Hippocampal formation (tissue), 2 donors: ENCODE measurements at places on chromosomes 7 and 10.

DNA sequence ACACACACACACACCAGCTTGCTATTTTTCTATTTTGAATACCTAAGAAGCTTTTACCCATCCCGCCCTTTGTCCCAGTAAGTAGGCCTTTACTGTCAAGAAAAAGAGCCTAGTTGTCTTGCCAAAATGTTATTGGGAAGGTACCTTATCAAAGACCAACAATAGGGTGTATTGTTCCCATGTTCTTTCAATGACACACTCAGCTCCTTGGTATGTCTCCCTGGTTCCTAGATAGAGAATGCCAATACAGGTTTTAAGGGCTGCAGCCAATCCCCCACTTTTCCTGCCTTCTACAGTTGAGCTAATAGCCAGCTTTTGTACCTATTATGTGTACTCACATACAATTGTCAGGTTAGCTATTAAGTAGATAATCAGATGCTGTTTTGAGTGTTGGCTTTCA lies 92.0 kb upstream of the LRRTM3 start:
- DNase-seq, result no peak

DNA sequence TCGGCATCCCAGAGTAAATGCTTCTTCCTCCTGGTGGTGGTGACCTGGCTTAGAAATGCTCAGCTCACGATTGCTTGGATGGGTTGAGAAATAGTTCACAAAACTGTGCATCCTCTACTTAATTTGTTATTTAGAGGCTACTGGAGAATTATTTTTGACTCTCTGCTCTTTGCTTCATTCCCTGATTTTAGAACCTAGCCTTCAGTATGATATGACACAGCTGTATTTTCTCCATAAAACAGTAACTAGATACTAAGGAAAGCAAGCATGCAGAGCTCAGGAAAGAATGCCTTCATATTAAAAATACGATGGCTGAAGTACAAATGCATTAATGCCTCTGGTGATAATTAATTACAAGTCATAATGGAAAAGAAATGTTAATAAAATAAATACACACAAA lies 602.0 kb upstream of the COBL start:
- no peak for DNase-seq

GRCh38 chr7:25124465-25125136 lies 459 bp downstream of the CYCS start:
- DNase-seq, result no peak

DNA sequence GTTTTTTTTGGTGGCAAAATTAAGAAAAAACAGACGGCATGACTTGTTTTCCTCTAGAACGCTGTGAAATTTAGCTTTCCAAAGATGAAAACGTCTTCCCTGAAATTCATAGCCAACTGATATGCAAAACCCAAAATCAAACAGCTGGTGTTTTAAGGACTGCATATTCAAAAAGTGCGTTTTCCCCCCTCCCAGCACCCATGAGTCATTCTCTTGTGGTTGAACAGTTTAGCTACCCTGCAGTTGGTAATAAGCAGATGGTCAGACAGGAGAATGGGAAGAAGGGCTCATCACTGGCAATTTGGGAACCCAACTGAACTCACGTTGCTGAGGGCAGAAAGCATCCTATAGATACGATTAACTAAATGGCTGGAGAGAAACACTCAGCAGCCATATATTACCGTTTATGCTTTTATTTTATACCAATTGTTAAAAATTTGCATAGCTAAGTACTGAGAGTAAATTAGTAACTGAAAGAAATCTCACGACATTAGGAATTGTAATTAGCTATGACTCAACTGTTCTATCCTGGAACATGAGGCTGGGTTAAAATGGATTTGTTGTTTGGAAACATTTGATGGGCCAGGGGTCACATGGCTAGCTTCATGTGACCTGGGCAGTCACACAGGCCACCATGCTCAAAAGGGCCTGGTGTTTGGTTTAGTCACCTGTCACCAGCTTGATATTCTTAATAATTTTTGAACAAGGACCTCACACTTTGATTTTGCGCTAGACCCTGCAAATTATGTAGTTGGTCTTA lies 343.1 kb downstream of the PHTF2 start:
- DNase-seq, result no peak

DNA sequence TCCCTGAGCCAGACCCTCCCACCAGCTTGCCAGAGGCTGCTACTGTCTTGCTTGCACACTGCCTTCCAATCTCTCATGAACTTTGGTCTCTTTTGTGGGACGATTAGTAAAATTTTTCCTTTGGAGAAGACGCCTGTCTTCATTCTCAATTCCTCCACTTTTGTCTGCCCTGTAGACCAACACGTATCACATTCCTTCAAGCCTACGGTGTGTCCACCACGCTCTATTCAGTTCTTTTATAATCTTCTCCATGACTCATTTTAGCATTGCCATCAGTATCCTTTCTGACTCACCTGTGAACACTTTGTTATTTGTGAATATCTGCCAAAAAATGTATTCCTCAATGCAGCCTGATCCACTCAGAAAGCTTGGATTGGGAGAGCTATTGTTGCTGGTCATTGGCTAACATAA lies 1.4 kb downstream of the GIMAP5 start:
- no peak for DNase-seq

DNA sequence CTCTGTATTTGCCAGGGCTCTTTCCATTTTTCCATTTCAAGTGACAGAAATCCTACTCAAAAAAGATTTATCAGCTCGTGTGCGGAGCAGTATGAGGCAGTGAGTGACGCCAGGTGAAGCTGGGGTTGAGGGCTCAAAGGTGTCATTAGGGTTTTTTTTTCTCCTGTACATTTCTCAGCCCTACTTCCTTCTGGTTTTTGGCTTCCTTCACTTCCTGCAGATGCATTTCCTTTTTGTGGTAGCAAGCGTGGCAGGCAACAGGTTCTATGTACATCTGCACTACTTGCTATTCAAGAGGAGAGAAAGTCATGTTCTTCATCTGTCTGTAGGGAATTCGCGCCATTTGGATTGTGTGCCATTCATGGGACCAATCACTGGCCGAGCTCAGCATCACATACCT lies 52.8 kb upstream of the AOAH start:
- no peak for DNase-seq

DNA sequence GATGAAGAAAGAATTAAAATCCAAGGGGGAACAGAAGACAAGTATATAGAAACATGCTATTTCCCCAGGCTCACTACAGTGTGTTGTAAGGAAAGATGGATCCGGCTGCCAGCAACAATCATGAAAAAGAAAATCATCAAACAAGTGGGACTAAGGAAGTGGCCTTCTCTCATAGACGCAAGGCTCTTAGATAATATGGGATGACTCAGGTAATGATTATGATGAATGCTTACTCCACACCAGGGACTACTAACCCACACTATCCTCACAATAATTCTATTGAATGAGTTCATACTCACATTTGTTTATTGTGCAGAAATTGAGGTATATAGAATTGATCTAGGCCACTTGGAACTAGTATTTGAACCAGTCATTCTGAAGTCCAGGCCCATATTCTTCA lies 111.2 kb upstream of the BET1 start:
- DNase-seq, result no peak

- no peak for DNase-seq
Observed at GRCh38 chr10:67925449-67926005, 41.1 kb downstream of the SIRT1 start.

GRCh38 chr10:78415111-78415510 lies 381.4 kb downstream of the RPS24 start:
- DNase-seq, result no peak

DNA sequence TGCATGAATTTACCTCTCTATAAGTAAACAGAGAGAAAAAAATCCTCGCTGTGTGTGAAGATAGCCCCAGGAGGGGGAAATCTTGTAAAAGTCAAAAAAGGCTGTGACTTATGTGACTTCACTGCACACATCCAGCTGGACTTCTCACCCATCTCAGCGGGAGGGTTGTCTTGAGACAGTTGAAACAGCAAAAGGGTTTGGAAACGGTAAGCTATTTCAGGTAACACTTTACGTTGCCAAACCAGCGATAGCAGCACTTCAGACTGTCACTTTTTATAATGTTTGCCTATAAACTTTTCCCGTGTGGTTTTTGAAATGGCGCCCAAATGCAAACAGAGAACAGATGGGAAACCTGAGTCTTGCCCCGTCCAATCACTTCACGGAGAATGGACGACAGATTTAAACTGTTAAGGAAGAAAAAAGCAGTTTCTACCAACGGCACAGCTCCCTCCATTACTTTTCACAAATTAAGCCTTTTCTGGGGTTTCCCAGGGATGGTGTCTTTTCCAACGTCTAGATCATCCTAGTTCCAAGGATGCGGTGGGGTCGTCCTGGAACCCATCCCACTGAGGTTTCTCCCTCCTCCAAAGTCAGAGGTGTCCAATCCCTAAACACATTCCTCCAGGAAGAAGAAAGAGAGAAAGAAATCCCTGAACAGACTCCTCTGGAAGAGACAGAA lies 25.2 kb downstream of the FGFR2 start:
- DNase-seq, result no peak

DNA sequence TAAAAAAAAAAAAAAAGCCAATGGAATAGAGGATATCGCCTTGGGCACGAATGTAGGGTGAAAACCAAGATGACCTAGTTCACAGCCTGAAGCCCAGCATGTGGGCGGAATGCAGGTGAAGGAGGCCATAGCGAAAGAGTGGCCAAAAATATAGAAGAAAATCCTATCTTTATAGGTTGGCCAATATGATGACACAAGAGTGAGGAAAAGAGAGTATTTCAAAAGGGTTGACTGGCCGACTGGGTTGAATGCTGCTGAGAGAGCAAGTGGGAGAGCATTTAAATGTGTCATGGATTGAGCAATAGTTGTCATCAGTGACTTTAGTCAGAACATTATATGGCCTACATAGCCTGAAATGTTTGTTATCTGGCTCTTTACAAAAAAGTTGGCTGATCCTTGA lies 17.2 kb upstream of the GLI3 start:
- DNase-seq, result no peak

DNA sequence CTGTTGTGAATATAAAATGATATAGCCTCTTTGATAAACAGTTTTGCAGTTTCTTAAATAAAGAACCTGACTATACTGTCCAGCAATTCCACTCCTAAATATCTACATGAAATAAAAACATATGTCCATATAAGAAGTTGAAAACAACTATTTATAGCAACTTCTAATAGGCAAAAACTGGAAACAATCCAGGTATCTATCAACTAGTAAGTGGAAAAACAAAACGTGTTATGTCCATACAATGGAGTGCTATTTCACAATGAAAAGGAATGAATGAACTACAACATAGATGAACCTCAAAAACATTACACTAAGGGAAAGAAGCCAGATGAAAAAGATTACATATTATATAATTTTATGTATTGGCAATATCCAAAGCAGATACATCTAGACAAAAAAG lies 268.9 kb downstream of the CSTF2T start:
- no peak for DNase-seq

DNA sequence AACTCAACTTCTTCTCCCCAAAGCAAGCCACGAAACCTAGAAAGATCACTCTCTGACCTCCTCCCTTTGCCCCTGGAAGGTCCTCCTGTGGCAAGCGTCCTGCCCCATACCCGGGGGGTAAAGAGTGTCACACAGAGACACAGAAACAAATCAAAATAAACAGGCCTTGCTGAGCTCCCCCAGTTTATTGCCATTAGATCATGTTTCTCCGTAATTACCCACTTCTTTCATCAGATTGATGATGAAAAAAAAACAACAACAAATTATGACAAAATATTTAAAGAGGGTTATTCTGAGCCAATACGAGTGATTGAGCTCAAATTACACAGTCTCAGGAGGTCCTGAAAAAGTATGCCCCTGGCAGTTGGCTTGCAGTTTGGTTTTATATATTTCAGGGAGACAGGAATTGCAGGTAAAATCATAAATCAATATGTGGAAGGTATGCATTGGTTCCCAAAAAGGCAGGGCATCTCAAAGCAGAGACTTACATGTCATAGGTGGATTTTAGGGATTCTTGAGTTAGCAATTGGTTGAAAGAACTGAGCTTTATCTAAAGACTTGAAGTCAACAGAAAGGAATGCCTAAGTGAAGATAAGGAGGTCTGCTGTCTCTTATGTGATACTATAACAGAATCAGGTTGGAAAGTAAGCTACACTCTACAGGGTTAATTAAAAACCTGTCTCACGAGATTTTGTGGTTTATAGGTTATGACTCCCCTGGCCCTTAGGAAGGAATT lies 86.2 kb downstream of the APBB1IP start:
- DNase-seq, result no peak

DNA sequence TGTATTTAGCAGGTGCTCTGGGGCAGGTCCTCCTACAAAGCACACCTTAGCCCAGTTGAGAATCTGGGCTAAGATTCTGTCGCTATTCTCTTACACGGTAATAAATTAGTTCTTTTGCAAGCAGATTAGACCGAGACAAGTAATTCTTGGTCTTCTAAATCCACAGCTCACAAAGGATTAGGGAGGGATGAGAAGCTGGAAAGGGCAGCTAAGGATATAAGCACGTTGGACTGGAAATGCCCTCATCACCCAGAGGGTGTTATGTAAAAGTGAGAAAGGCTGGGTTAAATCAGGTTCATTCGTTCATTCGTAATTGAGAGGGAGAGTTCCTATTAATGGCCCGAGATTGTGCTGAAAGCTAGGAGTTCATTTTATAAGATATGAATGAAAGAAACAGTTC lies 41.8 kb downstream of the PFKFB3 start:
- no peak for DNase-seq

DNA sequence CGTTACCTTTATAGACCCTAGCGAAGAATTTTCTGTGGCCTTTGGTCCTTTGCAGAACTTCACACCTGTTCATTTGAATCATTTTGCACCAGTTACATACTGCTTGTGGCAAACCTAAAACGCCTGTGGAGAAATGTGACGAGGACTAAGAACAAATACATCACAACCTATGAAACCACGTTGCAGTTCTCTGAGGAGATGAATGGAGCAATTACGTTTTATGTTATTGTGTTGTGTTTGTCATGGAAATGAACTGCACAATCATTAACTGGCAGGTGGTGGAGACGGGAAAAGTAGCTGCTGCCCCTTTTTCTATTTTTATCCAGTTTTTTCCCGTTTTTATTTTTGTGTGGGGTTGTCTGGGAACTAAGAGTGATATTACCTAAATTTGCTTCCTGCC lies 505.5 kb downstream of the SDK1 start:
- DNase-seq, result no peak

GRCh38 chr10:3774018-3774813 lies 10.8 kb downstream of the KLF6 start:
- no peak for DNase-seq

DNA sequence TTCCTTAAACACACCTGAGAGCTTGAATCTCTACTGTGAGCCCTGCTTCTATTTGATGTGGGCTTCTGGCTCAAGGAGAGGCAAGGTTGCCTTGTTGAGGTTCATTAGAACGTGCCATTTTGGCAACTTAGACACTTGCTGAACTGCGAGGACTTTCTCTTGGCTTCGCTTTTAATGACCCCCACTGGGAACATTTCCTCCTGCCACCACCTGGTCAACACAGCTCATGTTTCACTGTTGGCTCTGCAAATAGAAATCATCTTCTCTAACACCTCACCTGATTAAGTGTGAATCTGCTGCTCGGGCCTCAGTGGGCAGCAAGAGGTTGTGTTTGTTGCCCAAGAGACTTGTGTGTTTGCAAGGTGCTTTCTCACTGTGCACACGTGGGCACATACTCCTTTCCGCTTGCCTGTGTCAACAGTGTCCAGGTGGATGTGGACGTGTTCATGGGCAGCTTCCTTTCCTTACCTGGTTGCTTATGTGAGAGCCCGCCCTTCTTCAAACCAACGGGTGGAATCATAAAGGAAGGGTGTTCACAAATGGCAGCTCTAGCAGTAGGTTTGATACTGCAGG lies 147.0 kb downstream of the NRP1 start:
- DNase-seq, result no peak

GRCh38 chr10:131312478-131312836 lies 936 bp upstream of the TCERG1L start:
- DNase-seq, result no peak

- DNase-seq, result no peak
Observed at GRCh38 chr7:6012355-6013104, 3.5 kb downstream of the AIMP2 start.

- no peak for DNase-seq
Observed at GRCh38 chr7:37052705-37053104, 328.4 kb upstream of the AOAH start.
